ENCODE measurements at places on chromosomes 7 and 10.

DNA sequence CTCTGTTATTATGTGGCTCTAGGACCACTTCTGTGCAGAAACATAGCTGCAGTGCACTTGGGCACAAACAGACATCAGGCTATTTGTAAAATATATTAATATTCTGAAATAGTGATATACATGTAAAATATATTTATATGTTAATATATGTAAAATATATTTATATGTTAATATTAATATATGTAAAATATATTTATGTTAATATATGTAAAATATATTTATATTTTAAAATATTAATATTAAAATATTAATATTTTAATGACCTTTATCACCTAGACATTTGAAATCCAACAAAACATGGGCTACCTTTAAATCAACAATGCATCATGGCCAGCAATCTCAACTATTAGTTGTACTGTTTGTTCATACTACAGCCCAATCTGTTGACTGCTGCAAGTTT is 347.2 kb downstream of the CALN1 start:
- DNase-seq = no peak

DNA sequence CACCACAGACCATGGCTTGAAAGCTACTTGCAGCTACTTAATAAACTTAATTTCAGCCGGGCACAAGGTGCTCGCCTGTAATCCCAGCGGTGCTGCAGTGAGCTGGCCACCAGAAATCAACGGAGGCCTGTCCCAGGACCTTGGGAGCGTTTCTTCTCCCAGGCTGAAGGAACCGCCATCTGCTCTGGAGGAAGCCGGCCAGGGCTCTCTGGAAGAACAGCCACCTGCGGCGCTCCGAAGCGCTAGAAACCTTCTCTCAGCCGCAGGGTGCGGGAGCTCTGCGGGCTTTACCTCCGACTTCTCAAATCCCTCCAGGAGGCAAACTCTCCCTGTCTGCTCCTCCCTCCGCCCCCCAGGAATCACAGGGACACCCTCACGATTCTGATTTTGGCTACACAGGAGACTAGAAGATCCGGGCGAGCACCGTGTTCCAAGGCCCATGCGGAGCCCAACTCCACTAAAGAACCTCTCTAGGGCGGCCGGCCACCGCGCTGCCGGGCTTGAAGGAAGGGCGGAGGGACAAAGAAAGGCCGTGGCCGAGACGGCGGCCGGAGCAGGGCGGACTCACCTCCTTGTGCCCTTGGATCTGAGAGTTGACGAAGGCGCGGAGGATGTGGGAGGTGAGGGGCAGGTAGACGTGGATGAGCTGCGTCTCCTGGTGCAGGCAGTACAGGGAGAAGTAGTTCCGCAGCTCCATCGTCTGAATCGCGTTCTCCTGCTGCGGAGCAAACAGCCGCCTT is 14.4 kb downstream of the NUDT1 start:
- no peak for DNase-seq

GRCh38 chr7:142914121-142914520 is 19.4 kb downstream of the TRPV5 start:
- no peak for DNase-seq

DNA sequence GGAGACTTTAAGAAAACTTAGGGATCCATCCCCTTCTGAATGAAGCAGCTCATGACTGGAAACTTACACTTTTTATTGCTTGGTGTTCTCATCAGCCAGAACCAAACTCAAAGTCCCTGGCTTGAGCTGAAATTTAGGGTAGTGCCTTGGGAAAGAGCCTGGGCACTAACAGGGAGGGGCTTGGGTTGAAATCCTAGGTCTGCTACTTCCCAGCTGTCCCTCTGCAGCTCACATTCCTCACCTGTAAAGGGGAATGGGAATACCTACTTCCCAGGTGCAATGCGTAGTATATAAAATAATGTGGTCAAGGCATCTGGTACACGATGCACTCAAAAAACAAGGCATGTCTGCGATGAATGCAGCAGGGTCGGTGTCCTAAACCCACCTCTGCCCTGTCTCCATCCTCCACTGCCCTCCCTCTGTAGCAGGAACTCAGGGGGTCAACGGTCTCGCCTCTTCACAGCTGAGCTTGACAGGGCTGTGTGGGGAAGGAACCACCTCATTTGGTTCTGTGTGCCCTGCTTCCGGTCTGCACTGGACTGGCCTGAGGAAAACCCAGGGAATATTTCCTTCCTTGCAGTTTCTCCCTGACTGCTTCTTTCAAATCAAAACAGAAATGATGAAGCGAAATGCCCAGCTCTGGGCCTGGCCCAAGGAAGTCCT is 80.0 kb downstream of the COBL start:
- no peak for DNase-seq

- DNase-seq = no peak
Measured at GRCh38 chr7:148306759-148307158, 283.8 kb upstream of the C7orf33 start.

DNA sequence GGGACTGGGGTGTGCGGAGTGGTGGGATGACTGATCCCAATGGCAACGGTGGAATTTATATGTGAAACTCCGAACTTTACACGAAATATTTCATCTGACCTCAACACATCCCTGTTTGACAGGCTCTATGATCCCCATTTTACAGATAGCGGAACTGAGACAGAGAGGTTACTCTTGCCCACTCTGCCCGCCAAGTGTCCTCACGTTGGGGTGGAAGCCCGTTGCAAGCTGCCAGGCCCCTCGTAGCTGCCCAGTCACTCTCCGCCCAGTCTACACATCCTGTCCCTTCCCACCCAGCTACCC is 397 bp upstream of the NFE2L3 start:
- DNase-seq = no peak

DNA sequence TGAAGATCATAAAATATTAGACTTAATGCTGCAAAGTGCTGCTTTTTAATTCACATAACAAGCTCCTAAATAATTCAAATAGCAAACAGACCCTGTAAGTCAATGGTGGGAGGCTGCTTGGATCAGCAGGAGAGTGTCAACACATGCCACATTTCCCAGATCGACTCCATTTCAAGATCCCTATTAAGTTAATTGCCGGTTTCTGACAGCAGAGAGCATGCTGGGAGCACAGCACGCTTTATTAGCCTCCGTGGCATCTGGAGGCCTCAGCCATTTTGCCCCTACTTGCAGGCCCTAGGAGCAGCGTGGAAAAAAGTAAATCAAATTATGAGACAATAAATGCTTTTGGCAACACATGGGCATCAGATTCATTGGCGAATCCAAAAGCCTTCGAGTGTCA is 201.0 kb downstream of the EMX2 start:
- no peak for DNase-seq

DNA sequence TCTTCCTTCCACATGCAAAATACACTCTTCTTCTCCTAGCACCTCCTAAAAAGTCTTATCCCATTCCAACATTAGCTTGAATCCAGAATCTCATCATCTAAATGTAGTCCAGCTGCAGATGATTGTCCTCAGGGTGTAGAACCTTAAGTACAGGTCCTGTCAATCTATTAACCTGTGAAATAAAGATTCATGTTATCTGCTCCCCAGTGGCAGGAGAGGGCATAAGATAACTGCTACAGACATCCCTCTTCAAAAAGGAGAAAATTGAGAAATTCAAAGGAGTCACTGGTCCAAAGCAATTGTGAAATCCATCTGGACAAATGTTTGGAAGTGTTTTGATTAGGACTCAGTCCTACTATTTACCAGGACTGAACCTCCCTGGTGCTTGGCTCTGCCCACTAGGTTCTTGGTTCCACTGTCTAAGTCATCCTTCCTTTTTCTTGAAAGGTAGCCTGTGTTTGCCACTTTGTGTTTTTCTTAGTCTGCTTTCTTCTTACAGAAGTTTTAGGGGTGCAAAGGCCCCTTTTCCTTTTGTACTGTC is 96.2 kb downstream of the ADD3 start:
- no peak for DNase-seq

DNA sequence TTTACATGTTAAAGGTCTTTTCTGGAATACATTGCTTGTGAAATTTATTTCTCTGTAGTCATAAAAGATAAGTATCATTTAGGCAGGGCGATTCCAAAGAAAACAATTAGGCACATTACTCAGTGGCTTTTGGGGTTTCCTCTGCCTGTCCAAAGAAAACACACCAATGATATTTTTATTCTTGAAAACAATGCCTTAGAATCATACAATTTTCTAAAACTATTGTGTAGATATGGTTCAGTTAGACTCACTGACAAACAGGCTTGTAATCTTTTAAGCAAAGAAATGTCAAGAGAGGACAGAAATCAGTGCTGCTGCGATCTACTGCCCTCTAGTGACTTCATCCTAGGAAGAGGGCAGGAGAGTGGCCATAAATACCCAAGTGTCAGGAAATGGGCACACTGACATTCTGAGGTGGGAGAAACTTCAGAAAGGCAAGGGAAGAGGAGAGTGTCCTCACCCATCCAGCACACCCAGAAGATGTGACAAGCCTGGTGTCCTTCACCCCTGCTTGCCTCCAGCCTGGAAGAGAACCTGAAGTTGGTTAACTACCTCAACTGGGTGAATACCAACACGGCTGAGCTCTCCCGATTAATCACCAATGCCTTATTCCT is 120.5 kb downstream of the GALNT11 start:
- peak; percentile 36 for DNase-seq

DNA sequence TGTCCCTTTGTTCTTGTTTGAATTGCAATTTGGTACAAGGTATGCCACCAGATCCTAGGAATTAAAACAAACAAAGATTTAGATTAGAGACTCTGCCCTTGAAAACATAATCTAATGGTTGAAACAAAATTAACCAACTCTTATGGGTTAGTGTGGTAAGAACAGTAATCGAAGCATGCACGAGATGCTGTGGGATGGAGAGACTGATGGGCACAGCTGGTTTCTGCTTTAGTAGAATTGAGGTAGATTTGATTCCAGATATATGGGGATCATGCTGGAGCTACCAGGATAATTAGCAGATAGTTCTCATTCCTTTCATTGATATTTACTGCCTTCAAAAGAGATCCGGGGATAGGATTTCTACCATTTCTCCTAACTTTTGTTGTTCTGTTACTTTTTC is 20.4 kb upstream of the SEMA4G start:
- no peak for DNase-seq

DNA sequence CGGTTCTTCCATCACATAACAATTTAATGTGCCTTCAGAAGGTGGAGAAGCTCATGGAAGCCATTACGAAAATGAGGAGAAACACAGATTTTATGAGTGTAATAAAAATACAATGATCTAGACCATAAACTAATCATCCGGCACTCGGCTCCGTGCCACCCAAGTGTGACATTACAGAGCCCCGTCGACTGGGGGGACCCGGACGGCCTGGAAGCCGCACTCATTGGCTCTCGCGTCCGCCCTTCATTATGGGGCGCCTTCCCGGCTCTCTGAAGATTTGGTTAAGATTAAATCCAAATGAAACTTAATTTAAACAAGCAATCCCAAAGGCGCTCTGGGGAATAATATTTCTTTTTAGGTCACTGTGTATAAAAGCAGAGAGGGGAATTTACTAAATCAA is 242.6 kb downstream of the DNAJB6 start:
- DNase-seq = no peak

- DNase-seq = peak; percentile 30
Measured at GRCh38 chr7:98240961-98241673, 10.9 kb downstream of the TECPR1 start.

GRCh38 chr10:70034232-70034631 is 18.4 kb upstream of the MACROH2A2 start:
- DNase-seq = no peak

DNA sequence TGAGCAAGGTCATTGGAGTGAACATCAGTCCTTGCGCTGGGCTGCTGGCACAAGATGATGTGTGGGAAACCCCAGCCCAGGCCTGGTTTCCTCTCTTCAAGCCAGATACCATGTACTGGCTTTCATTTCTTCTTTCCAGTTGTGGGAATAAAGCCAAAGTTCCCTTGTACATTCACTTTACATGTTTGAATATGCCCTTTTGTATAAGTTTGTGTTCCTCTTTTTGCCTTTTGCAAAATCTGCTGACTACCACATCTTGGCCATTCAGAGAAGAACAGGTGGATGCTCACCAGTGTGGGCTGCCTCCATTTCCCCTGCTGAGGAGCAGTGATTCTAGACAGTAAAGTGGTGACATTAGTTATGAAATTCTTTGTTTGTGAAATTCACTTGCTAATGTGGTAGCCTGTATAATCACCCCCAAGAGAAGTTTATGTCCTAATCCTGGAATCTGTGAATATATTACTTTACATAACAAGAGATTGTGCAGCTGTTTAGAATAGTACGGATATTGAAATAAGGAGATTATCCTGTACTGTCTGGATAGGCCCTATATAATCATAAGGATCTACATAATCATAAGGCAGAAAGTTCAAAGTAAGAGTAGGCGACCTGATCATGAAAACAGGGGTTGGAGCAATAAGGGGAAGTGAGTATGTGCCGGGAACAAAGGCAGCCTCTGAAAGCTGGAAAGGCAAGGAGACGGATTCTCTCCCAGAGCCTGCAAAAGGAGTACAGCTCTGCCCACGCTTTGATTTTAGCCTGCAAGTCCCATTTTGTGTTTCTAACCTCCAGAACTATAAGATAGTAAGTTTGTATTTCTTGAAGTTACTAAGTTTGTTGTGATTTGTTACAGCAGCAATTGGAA is 18.8 kb upstream of the AOAH start:
- no peak for DNase-seq

DNA sequence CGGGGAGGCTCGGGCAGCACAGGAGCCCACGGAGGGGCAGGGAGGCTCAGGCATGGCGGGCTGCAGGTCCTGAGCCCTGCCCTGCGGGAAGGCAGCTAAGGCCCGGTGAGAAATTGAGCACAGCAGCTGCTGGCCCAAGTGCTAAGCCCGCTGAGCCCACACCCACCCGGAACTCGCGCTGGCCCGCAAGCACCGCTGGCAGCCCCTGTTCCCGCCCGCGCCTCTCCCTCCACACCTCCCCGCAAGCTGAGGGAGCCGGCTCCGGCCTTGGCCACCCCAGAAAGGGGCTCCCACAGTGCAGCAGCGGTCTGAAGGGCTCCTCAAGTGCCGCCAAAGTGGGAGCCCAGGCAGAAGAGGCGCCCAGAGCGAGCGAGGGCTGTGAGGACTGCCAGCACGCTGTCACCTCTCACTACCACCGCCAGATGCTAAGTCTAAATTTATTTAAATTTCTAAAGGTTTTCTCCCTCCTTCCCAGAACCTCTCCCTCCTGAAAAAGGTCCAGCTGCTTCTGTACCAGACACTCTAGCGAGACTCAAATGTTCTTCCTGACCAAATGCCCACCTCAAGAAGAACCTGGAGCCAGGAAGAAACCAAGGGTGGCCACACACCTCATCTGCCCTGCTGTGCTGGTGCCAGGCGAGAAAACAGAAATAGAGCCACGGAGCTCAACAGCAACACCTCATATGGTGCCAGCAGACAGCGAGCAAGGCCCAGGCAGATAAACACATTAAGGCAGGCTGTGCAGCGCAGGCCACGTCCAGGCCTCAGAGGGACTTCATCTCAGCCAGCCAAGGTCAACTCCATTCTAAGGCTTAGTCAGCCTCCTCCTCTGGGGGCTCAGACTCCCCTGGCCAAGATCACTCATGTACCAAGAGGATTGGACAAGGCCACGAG is 47.0 kb downstream of the KCNMA1 start:
- DNase-seq = no peak

GRCh38 chr7:105057472-105057871 is 43.5 kb downstream of the KMT2E start:
- no peak for DNase-seq

GRCh38 chr10:85849315-85849714 is 517.3 kb downstream of the GRID1 start:
- DNase-seq = no peak

GRCh38 chr7:83646027-83646426 is 2.9 kb downstream of the SEMA3E start:
- no peak for DNase-seq
